ENCODE measurements at places on chromosomes 12 and 14.

GRCh38 chr14:100747021-100747586, 20.4 kb downstream of the DLK1 start:
- DNase-seq, result no peak

- no peak for DNase-seq
These were observed 121.6 kb upstream of the MED13L start for GRCh38 chr12:116399055-116399454.

- no peak for DNase-seq
These were observed 24.4 kb upstream of the KITLG start for GRCh38 chr12:88604646-88605045.

GRCh38 chr12:106750524-106750923, 24.0 kb upstream of the RIC8B start:
- no peak for DNase-seq

GRCh38 chr12:65561798-65562382, 262.4 kb upstream of the HMGA2 start:
- no peak for DNase-seq

- DNase-seq, result no peak
These were observed 295.7 kb upstream of the PRKD1 start for GRCh38 chr14:30223385-30223785.

DNA sequence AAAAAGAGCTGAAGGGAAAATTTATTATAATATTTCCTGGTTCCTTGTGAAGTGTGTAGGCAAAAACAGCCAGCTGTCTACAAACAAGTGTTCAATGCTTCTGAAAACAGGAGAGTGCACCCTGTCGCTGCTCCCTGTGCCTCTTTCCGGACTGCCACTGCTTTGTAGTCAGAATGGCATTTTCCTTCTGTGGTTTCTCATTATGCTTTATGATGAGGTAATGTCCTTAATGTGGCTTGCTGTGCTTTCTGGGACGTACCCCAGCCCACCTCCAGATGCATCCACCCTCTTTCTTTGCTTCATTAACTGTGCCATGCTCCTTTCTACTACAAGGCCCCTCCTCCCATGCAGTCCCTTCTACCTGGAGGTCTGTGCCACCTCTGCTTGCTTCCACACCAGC, 148.1 kb downstream of the SYT1 start:
- no peak for DNase-seq
